ENCODE measurements at places on chromosomes 3 and 15.

DNA sequence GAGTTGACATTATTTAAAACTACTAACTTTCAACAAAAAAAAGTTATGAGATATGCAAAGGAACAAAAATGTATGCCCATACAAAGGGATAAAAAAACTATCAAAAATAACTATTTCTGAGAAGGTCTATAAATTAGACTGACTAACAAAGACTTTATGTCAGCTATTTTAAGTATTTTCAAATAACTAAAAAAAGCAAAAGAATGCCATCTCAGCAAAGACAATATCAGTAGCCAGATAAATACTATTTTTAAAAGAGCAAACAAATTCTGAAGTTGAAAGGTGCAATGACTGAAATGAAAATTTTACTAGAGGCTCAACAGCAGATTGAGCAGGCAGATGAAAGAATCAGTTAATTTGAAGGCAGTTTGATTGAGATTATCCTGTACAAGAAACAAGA lies 3.6 kb upstream of the STRIT1 start:
- DNase-seq, result no peak

DNA sequence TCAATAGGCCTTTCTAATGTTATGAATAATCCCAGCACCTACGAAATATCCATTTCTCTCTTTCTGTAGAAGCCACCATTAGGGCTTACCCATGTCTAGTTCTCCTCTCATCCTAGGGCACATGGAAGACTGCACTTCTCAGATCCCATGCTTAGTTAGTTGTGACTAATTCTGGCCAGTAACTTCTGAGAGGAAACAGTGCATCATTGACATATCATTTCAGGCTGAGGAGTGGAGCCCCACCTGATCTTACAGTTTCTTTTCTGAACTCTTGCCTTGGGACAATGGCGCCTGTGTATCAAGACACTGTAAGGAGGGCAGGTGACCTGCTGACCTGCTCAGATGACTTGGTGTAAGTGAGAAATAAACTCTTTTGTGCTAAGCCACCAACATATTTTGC lies 39.4 kb upstream of the TBL1XR1 start:
- DNase-seq, result no peak

GRCh38 chr3:8871306-8871705 lies 92.0 kb downstream of the RAD18 start:
- no peak for DNase-seq

DNA sequence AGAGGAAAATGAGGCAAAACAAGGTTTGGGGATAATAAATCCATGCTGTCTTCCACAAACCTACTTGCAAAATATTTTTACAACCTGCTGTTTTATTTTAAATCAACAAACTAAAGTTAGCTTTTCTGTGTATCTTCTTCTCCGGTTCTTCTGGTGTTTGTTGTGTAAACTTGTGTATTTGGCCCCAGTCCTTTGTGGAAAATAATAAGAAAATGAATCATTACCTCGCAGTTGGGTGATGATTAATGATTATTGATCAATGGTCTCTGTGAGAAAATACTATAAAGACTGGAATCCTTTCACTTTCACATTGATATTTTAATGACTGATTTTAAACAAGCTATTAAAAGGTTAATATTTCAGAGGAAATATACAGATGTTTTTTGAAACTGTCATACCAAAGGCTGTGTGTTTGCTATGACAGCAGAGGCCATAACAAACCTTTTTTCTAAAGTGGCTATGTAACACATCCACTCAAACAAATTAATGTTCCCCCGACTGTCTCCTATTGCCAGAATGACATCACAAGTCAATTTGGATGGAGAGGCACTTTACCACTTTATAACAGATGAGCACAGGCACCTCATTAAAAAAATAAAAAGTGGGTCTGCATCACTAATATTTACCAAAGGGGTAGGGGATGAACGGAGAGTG lies 152.5 kb downstream of the MEX3B start:
- DNase-seq, result no peak

DNA sequence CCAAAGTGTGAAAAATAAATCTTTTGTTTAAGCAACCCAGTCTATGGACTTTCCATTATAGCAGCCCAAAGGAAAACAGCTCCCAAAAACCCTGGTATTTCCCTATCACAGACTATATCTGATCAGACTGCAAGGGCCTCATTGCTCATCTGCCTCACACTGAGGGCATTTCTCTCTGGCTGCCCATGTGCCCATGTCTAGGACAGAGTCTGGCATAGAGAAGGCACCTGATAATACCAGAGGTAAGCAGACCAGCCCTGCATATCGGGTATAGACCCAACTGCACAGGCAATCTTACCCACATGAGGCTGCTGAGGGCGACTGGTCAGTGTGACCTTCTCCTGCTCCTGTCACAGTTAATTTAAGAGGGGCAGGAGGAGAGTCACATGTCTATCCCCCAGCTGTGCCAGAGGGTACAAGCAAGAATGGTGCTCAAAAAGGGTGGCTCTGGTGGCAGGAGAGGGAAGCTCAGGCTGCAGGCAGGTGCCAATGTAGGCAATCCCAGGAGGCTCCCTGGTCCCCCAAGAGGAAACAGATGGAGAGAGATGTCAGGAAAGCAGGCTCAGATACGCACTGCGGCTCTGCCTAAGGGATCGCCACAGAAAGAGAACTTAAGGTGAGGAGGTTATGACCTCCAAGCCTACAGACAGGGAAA lies 3.1 kb downstream of the CSRNP1 start:
- DNase-seq, result no peak

DNA sequence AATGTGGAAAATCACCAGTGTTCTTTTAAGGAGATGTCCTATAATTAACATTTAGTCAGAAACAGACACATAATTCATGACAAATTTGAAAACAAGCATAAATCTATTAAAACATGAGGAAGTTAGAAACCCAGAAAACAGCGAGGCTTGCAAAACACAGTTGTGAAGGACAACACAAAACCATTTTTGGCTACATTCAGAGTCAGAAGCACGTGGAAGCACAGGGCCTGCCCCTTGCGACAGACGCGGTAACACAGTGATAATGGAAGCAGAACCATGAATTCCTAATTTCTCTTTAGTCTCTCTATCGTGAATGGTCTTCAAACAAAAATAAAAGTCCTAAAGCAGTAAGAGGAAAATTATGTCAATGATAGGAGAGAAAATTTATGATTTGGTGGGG lies 12.2 kb downstream of the NCEH1 start:
- DNase-seq, result no peak

DNA sequence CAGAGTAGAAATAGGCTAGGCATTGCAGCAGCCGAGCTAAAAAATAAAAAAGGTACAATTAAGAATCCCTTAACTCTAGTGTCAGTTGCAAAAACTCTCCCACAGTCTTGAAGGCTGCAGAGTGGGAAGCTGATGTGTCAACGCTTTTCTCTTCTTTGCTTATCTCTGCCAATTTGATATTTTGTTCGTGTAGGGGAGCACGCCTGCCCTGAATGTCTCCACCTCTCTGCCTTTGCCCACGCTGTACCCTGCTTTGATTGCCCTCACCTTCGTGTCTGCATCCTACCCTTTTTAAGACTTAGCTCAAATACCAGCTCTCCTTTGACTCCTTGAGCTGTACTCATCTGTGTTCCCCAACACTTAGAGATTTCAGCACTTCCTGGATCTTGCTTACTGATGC lies 155.4 kb upstream of the CADPS start:
- no peak for DNase-seq

DNA sequence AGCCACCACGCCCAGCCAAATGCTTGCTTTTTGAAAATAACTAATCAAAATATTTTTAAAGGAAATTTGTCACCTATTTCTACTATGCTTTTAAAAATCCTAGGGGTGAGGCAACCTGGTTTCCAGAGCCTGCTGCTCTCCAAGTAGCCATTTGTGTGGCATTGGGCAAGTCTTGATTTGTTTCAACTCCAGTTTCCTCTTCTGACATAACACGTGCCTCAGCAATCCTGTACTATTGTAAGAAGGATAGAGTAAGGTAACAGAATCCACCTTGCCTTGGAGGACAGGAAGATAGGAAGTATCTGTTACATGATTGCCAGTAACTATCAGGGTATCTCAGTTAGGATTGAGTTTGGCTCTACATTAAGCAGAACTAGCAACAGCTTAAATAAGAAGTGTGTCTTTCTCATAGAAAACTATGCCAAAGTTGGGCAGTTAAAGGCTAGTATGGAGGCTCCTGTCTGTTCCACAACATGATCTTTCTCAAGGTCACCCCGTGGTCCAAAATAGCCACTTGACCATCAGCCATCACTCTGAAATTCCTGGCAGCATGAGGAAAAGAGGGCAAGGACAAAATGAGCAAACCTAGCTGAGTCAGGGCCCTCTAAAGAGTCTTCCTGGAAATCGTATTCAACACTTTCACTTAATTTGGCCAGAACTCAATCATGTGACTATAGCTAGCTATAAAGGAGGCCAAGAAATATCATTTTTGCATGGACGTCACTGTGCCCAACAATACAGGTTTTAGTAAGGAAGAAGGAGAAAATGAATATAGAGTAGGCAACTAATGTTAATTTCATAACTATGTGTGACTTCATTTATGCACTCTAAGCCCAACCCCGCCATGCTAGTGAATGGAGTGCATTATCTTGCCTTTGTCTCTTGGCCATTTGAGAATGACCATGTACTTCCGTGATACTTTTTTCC lies 66.1 kb downstream of the HMG20A start:
- DNase-seq, result no peak

GRCh38 chr15:58147171-58147611 lies 9.0 kb downstream of the AQP9 start:
- DNase-seq, result no peak

DNA sequence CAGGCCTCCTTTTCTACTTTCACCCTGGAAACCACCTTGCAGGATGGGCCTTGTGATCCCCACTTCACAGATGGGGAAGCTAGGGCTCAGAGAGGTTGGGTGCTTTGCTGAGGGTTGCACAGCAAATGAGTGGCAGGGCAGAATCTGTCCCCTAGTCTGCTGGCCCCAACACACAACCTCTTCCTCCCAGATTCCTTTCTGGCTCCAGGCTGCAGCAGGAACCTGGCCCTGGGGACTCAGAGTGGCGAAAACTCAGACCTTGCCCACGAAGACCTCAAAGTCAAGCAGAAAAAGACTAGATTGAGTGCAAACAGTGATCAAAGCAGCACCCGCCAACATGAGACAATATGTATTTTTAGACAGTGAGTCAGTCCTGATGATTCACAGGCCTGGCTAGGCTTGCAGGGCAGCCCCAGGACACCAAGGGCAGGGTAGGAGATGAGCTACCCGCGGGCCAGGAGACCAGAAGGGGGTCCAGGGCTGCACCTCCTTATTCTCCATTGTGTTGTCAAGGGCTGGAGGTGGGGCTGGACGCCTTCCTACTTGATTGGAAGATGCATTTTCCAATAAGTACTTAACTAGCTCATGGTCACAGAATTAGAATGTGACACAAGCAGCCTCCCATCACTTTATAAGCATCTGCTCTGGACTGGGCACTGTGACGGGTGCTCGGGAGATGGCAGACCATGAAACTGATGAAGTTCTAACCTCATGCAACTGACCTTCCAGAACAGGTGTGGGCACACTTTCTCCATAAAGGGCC lies 23.9 kb downstream of the GOLGA6L2 start:
- DNase-seq, result no peak

DNA sequence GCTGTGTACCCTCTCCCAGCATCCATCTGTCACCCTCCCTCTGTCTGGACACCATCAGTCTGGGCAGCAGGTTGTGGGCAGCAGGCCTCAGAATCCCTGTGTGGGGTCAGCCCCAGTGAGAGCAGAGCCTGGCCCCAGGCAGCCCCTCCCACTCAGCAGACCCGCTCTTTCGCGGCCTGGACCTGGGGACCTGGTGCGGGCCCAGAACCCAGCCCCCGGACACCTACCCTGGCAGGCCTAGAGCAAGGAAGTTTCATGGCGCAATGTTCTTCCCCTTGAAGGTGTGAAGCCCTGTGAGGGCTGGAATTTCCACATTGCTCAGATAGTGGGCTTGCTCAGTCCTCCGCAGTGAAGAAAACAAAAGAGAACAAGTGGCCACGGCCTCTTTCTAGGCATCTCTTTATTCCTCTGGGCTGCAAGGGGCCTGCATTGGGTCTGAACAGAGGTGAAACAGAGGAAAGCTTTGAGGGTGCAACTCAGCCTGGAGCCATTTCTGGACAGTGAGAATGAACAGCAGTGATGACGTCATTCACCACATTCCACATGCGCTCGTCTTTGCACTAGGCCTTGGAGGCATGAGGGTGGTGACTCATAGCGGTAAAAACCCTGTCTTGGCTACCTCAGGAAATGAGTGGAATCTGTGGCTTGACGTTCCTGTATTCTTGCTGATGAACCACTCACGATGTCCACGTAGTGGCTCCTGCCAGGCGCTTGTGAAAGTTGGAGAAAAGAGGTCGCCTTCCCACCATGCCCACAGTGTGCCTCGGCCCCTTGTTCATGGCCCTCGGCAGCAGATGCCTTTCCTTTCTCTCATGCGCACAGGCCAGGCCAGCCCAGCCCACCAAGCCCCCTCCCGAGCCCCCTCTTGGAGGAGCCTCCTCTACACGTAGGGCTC lies 66.1 kb downstream of the SLC30A4 start:
- DNase-seq, result peak; percentile 37

- no peak for DNase-seq
These were observed 13.7 kb downstream of the PAK6 start for GRCh38 chr15:40252438-40253166.

- no peak for DNase-seq
These were observed 11.1 kb upstream of the TSPAN3 start for GRCh38 chr15:77081971-77082370.

GRCh38 chr15:57112178-57112577 lies 193.7 kb downstream of the TCF12 start:
- DNase-seq, result no peak

- DNase-seq, result no peak
These were observed 23.7 kb upstream of the PCOLCE2 start for GRCh38 chr3:142912402-142913172.
